Umbilical cord (tissue), 2 donors: ENCODE measurements at places on chromosomes 16 and 17.
A peak's percentile ranks its signal among the peaks of the same experiment; 100 is the strongest.

DNA sequence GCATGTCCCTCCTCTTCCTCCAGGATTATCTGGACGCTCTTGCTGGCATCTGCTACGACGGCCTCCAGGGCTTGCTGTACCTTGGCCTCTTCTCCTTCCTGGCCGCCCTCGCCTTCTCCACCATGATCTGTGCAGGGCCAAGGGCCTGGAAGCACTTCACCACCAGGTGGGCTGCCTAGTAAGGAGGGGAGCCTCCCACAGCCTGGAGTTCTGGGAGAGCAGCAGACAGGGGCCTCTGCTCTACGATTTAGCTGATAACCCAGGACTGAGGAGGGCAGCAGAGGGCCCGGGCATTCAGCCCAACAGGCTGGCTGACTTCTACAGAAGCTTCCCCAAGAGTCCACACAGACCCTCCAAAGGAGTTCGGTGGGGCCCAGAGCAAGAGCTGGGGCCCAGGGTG, 21.8 kb upstream of the DNAI2 start:
- no peak for DNase-seq

- no peak for DNase-seq
These were observed 21.1 kb downstream of the HELZ start for GRCh38 chr17:67223924-67224323.

DNA sequence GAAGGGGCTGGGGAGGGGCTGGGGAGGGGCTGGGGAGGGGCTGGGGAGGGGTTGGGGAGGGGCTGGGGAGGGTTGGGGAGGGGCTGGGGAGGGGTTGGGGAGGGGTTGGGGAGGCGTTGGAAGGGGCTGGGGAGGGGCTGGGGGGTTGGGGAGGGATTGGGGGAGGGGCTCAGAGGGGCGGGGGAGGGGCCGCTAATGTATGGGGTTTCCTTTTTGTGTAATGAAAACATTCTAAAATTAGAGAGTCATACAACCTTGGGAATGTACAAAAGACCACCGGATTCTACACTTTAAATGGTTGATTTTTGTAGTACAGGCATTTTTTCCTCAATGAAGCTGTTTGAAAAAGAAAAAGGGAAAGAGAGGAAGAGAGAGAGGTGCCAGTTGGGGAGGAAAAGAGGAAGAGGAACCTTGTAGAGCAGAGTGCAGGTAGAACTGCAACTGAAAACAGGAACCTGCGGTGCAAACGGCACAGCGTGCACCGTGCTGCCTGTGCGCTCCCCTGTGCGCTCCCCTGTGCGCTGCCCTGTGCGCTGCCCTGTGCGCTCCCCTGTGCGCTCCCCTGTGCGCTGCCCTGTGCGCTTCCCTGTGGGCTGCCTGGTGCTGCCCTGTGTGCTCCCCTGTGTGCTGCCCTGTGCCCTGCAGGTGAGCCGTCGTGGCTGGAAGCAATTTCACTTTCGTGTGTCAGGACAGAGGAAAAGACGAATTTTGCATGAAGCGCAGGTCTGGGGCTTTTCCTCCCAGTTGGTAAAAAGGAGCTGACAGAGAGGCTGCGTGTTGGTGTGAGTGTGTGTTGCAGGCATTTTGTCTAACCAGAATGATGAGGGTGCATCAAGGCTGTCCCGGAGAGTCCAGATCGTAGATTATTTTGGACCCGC, 40.8 kb downstream of the METRNL start:
- no peak for DNase-seq

GRCh38 chr17:2022647-2023240, 2.4 kb downstream of the RTN4RL1 start:
- no peak for DNase-seq

DNA sequence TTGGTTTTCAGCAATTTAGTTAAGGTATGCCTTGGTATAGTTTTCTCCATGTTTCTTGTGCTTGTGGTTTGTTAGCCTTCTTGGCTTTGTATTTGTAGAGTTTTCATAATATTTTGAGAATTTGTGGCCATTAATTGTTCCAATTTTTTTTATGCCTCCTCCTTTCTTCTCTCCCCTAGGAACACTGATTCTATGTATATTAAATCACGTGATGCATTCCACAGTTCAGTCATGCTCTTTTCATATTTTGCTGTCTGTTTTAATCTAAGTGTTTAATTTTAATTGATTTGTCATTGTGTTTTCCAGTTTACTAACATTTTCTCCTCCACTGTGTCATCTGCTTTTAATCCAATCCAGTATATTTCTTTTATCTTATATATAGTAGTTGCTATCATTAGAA, 263.6 kb downstream of the SHISA9 start:
- no peak for DNase-seq

DNA sequence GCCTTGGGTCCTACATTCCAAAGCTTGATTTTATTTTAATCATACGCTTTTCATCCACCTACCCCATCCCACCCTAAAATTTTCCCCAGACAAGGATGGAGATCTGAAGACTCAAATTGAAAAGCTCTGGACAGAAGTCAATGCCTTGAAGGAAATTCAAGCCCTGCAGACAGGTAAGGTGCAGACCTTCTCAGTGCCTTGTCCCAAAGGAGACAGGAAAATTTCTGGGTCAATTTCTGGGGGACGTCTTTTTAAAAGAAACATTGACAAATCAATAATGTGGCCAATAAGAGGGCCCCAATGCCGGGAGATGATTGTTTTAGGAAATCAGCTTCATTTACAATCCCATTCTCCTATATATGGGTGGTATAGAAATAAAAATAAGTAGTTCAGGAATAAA, 5.7 kb downstream of the CLEC3A start:
- no peak for DNase-seq

- DNase-seq, result no peak
These were observed 75.1 kb downstream of the ZNF778 start for GRCh38 chr16:89292443-89293078.

DNA sequence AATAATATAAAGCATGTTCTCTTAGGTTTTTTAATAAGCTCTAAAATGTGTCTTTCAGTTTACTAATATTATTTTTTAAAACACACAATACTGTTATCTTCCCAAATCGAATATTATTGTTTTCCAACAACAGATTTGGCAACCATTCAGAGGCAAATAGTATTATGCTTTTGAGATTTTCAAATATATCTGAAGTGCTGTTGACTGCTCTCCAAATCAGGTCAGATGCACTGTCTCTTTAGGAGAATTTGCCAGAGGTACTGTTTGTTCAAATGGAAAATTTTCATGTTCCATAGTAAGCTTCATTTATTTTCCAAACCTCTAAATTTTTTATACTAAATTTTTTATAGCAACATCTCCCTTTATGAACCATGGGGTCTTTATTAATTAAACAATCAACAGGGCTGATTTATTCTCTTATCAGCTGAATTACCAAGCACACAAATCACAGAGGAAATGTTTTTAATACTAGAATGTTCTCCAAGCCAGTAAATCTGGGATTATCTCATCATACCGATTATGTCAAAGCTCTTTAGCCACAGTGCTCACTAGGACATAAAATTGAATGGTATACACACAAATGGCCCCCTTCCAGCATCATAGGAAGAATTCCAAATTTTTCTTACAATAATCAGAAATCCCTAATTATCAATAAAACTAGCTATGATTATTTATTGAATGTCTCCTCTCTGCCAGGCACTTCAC, 108.8 kb upstream of the HLF start:
- DNase-seq, result no peak

DNA sequence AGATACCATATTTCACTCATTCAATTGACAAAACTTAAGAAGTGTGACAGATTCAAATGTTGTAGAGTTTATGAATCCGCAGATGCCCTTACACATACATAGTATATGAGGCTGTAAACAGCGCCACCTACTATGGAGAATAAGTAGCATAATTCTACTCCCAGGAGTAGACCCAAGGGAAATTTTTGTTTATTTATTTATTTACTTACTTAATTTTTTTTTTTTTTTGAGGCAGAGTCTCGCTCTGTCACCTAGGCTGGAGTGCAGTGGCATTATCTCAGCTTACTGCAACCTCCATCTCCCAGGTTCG, 35.5 kb downstream of the GAN start:
- no peak for DNase-seq

GRCh38 chr17:32558997-32559650, 72.3 kb downstream of the CDK5R1 start:
- DNase-seq, result no peak

DNA sequence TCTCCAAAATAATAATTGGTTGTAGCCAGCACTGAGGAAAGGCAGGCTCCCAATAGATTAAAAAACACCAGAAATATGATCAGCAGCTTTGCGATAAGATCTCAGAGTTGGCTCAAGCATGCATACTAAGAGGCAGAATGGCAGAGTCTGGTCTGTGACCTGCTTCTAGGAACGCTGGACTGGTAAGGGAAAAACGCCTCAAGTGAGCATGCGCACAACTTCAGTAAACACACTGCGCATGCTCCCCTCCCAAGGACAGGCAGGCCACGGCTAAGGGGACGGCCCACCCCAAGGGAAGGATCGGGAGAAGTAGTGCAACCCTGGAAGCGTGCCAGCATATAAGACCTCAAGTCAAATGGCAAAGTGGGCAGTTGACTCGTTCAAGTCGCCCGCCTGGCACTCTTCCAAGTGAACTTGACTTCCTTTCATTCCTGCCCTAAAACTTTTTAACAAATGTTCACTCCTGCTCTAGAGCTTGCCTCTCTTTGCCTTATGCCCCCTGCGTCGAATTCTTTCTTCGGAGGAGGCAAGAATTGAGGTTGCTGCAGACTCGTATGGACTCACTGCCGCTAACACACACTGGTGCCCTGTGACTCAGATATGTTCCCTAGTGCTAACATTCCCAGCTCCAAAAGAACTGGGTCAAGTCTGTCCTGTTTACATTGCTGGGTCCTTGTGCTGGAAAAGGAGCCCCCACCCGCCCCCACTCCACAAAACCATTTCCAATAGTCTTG, 22.4 kb upstream of the PRM1 start:
- peak; percentile 66 for DNase-seq

GRCh38 chr16:23629516-23629915, 11.6 kb downstream of the PALB2 start:
- no peak for DNase-seq

DNA sequence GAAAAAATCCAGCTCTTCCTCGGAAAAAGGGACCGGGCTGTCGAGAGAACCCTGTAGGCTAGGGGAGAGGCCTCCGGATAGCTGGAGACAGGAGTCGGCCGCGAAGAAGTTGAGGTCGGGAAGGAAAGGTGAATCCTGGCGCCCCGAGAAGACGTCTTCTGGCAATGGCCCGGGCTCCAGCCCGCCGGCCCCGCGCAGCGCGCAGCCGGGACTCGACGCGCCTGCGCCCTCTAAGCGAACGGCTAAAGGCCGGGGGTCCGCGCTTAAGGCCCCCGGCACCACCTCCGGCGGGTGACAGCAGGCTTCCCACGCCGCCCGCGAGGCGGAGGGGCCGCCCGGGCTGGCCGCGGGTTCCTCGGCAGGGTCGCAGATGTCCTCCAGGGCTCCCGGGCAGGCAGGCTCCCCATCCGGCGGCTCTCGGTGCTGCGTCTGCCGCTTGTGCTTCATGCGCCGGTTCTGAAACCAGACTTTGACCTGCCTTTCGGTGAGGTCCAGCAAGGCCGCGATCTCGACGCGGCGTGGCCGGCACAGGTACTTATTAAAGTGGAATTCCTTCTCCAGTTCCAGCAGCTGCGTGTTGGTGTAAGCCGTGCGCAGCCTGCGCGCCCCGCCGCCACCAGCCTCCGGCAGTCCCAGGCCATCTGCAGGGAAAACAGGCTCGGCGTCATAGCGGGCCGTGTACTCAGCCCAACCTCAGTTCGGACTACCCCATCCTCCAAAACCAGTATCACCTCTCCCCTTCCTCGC, 1.6 kb downstream of the HOXB2 start:
- peak; percentile 58 for DNase-seq

DNA sequence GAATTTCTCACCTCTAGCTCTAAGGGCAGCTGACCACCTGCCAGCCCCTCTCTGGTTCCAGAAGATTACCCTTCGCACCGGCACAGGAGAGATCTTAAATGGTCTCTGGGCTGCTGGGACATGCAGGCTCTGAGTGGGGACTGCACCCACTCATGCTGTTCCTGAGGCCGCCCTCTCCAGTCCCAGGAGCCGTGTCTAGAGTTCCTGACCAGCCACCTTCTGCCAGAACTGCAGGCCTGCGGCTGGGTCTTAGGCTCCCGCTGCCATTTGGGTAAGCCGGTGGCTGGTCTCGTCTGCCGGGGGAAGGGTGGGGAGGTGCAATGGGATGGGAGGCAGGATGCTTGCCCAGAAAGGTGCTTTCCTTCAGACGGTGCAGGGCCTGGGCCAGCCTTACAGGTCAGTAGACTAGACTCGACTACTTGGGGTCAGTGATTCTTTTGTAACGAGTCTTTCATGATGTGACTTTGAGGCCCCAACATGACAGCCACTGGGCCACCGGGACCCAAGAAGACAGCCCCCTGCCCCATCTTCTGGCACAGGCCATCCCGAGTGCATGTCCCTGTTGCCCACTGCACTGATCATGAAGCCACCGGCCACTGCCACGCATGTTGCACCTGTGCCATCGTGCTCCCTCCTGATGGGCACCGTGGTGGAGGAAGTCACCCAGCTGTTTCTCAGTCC, 26.4 kb downstream of the B9D1 start:
- DNase-seq, result no peak

GRCh38 chr16:80989801-80990200, 16.9 kb downstream of the CMC2 start:
- no peak for DNase-seq

DNA sequence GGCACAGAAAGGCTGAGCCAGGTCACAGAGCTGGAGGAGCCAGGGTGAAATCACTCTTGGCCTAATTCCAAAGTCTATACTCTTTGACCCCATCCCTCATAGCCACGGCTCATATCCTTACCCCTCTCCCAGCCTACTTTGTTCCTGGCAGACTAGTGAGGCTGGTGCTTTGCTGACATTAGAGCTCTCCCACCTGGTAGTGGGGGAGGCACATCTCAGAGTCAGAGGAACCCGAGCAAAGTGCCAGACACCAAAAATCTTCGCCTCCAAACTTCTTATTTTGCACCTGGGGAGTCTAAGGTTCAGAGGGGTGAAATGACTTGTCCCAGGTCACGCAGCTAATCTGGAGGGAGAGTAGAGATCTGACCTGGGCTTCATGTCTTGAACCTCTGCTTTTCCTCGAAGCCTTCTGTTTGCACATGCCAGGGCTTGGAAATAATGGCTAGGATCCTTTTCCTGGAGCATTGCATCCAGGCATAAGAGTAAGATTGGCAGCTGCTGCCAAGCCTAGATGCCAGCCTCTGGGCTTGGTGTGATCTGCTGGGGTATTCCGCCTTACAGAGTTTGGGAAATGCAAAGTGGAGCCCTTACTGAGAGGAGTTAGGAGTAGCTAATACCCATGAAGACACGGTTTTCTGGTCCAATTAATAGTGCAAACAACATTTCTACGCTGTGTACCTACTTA, 126.9 kb downstream of the SPACA3 start:
- no peak for DNase-seq

- peak; percentile 16 for DNase-seq
These were observed 1.1 kb downstream of the KSR1 start for GRCh38 chr17:27457360-27457715.

- DNase-seq, result peak; percentile 34
These were observed 1.0 kb upstream of the CKLF start for GRCh38 chr16:66551348-66551759.
